ENCODE measurements at places on chromosomes 16 and 17. TPM values are rescaled to one million over a fixed set of nuclear protein-coding genes. Genes with fewer than 3 reads are reported as not detected.

DNA sequence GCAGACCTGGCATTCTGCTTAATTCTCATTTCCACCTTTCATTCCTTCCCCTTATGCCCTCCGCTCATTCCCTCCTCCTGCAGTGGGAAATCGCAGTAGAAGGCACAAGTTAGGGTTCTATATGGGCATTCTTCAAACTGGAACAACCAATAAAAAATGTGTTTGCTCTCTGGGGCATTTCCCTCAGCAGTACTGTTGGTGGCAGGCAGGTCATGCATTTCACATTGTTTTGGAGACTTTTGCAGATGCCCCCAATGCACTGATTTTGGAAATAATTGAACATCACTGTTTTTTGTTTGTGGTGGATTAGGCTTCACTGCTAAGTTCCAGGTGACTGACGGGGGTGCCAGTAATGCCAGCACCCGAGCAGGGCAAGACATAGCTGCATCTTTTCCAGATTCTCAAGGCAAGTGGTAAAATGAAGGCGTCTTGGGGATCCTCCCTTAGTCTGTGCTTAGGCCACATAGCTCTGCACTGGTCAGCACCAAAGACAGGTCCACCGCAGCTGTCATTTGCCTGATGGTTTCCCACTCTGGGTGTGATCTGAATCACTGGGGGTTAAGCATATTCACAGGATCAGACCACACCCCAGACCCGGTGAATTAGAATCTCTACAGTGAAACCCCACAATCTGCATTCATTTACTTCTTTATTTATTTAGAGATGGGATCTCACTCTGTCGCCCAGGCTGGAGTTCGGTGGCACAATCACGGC is 304.5 kb downstream of the CPPED1 start:
- no peak for DNase-seq

The ATP5PD gene
- total RNA-seq: 415 TPM

- DNase-seq: peak; percentile 26
Observed at GRCh38 chr16:48492133-48492532, 106.9 kb upstream of the SIAH1 start.

The STAT5A gene
- total RNA-seq: 25.7 TPM

DNA sequence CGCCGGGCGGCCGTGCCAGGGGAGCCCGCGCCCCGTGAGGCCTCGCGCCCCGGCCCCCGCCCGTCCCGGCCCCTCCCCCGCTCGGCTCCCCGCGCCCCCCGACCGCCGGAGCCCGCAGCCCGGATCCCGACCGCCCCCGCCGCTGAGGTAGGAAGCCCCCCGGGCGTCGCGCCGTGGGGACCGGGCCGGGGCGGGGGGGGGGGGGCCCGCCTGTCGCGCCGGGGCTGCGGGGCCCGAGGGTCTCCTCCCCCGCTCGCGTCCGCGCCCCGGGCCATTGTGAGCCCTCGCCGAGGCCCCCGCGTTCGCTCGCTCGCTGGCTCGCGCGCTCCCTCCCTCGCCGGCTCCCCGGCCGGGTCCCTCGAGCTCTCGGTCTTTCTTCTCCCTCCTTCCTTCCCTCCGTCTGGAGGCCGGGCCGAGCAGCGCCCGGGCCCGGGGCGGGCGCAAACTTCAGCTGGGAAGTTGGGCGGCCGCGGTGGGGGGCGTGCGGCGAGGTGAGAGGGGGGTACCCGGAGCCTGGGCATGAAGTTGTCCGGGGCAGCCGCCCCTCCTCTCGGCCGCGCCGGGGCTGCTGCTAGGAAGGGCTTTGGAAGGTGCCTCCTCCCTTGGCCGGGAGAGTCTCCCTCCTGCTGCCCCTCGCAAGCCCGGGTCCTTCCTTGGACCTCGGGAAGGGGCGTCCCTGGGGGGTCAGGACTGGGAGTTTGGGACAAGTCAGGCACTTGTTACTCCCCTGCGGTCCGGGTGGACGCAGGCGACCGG is 419 bp downstream of the GLIS2 start:
- DNase-seq: no peak

- DNase-seq: peak; percentile 98
Observed at GRCh38 chr16:69077251-69077650, 28.2 kb upstream of the HAS3 start.

The KLHL36 gene
- total RNA-seq: 152 TPM

- no peak for DNase-seq
Observed at GRCh38 chr17:77364941-77365583, 224.3 kb downstream of the SEC14L1 start.

The RPA1 gene
- 26.6 TPM for total RNA-seq

The DLX4 gene
- not detected for total RNA-seq

GRCh38 chr17:63035271-63035670 is 69.2 kb downstream of the TANC2 start:
- peak; percentile 54 for DNase-seq

DNA sequence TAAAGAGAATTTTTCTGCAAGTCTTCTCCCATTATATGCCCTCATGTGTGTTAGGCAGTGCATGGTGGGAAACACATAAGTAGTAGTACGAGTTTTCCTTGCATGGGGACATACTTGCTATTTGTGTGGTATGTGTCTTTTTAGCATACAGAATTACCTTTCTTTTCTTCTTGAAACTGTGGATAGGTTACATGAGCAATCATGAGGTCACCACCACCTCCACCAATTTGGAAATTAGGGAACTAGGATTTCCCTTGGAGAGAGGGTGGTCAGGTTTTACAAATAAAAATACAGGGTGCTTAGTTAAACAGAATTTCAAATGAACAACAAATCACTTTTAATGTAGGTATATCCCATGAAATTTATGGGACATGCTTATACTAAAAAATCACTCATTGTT is 16.3 kb upstream of the AMZ2 start:
- no peak for DNase-seq

The ZPBP2 gene
- not detected for total RNA-seq

- DNase-seq: peak; percentile 26
Observed at GRCh38 chr17:64635647-64636305, 26.3 kb downstream of the SMURF2 start.

DNA sequence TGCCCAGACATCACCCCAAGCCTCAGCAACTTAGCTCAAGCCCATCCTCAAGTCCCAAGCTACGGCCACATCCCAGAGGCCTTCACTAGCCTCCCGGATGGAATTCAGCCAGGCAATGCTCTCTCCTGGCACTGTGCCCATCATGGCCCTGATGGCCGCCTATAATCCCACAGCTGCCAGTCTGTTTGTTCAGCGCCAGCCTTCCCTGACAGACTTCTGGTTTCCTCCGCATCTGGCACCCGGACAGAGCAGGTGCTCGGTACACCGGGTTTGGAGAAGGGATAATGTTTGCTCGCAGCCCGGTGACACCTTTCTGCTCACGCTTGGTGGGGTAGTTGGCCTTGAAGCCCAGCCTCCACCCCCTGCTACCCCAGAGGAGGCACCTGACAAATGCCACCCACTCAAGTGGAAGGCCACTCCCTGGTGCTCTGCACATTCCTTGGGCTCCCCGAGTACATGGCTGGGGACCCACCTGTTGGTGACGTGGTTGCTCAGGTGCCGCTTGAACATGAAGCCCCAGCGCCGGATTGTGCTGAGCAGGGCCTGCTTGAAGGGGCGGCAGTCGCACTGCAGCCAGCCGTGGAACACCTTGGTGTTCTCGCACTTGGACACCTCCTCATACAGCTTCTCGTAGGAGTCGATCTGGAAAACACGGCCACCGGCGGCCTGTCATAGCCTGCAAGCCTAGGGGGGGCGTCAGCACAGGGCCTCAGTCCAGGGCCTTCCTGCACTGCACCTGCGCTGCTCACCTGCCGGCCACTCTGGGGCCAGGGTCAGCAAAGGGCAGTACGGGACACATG is 47.1 kb downstream of the DNAH17 start:
- no peak for DNase-seq

The PRAC2 gene
- not detected for total RNA-seq

The NPIPA3 gene
- total RNA-seq: not detected

- no peak for DNase-seq
Observed at GRCh38 chr17:73255671-73256181, 6.0 kb downstream of the CPSF4L start.

GRCh38 chr17:27323538-27324215 is 29.8 kb downstream of the WSB1 start:
- peak; percentile 79 for DNase-seq
